Uterus (tissue), 4 donors: ENCODE measurements at places on chromosomes 3 and 15. TPM values are rescaled to one million over a fixed set of nuclear protein-coding genes. Genes with fewer than 3 reads are reported as not detected.

The CLRN1 gene
- not detected for total RNA-seq

The CRABP1 gene
- not detected for total RNA-seq

DNA sequence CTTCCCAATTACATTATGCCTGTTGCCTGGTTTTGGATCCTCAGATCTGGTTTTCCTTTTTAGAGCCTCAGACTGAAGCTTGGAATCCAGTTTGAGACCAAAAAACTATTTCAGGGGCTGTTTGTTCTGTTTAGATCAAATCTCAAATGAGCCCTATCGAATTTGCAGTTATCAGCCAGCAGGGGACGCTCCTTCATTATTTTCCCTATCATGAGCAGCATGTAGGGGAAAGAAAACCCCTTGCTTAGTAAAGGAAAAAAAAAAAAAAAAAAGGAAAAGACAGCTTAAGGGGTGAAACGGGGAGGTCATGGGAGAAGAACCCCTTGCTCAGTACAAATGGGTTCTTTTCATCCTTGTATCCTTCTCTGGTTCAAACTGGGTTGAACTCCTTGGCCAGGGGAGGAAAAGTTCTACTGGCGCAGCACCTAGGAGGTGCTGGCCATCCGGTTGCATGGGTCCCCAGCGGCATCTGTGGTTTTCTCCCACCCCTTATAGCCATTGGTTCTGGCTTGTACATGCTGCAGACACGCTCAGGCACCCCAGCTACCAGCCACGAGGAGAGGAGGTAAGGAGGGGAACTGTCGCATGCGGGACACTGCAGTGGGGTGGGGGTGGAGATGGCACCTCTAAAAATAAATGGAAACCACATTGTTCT is 1375.1 kb upstream of the ALCAM start:
- DNase-seq = no peak

DNA sequence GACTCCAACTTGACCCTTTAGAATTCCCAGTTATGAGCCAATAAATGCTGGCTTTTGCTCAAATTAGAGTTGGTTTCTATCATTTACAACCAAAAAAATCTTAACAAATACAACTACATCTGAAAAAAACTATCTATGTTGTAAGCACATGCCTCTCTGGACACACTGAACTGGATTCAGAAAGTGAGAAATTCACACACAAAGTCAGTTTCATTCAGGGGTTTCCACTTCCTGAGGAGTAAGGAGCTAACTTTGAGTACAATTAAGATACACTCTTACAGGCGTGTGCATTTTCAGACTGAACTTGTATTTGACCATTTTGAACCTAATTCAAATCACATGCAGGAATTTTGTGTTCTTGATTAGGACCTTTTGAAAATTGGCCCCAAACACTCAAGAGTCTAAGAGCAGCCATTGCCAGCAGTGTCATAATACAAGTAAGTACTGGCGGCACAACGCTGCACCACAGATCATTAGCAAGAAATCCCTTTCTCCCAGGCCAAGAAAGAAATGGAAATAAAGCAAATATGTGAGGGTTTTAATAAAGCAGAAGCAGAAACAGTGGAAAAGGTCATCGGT is 31.2 kb downstream of the LINS1 start:
- DNase-seq = no peak

- DNase-seq = no peak
These were observed 23.3 kb upstream of the TMEM158 start for GRCh38 chr3:45249391-45249790.

- DNase-seq = no peak
These were observed 51.7 kb downstream of the RASGRP1 start for GRCh38 chr15:38512901-38513300.

DNA sequence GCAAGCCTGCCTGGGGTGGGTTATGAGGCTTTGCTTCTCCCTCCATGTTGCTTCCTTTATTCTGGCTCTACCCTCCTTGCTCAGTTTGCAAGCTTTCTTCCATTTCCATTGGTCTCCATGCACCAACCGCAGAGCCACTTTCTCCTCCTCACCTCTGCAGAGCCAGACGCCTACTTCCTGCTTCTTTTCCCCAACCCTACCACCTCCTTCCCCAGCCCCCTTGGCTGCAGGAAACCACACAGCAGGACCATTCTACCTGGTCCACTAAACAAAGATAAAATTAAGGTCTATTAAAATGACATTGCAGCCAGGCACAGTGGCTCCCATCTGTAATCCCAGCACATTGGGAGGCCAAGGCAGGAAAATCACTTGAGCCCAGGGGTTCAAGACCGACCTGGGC is 10.0 kb upstream of the CAV3 start:
- no peak for DNase-seq
